Head of caudate nucleus (tissue), 42 donors: ENCODE measurements at places on chromosomes 1 and 21.

GRCh38 chr21:38965910-38966504 lies 160.3 kb downstream of the ETS2 start:
- no peak for DNase-seq

DNA sequence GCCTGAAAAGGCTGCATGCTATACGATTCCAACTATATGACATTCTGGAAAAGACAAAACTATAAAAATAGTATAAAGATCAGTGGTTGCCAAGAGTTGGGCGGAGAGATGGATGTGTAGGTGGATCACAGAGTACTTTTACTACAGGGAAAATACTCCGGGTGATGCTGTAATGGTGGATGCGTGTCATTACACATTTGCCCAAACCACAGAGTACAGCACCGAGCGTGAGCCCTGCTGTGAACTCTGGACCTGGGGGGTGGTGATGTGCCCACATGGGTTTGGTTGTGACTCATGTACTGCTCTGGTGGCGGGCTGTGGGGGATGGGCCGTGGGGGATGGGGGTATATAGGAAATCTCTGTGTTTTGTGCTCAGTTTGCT lies 162.7 kb upstream of the COL6A1 start:
- no peak for DNase-seq

DNA sequence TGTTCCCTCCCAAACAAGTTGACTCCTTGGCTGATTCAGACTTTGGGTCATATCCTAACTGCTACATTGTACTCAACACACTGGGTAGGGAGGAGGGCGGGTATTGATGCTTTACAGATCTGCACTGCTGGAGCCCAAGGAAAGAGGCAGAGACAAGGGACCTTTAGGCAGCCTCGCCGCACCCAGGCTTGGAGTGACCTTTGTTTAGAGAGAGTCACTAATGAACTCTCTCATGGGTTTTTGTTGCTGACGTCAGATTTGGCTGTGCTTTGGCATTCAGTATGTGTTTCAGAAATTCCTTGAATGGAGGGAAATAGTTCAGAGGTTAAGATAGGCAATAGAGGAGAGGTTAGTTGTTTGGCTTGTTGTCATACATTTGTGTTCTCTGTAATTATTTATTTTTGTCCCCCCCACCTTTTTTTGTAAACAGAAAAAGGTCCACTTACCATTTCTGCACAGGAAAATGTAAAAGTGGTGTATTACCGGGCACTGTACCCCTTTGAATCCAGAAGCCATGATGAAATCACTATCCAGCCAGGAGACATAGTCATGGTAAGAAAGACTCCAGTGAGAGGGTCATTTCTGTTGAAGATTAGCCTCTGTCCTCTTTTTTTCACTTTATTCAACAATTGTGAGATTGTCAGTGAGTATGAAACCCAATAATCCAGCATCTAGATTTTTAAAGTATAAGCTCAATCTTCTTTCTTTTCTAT lies 116.1 kb downstream of the ATP5PO start:
- DNase-seq = no peak

DNA sequence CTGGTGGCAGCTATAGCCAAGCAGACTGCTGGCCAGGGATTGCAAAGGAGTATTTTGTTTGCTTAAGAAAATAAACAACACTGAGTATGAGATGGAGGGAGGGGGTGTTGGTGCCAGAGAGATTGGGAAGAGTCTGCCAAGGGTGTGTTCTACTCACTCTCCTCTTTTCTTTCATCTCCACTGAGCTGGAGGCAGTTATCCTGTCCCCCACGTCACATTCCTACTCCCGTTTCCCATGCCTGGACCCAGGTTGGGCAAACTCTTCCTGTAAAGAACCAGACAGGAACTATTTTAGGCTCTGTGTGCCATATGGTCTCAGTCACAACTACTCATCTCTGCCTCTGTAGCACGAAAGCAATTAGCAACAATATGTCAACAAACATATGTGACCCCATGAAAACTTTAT lies 1.4 kb upstream of the IL24 start:
- DNase-seq = no peak

- DNase-seq = no peak
Measured at GRCh38 chr1:228214921-228215662, 7.2 kb downstream of the OBSCN start.

DNA sequence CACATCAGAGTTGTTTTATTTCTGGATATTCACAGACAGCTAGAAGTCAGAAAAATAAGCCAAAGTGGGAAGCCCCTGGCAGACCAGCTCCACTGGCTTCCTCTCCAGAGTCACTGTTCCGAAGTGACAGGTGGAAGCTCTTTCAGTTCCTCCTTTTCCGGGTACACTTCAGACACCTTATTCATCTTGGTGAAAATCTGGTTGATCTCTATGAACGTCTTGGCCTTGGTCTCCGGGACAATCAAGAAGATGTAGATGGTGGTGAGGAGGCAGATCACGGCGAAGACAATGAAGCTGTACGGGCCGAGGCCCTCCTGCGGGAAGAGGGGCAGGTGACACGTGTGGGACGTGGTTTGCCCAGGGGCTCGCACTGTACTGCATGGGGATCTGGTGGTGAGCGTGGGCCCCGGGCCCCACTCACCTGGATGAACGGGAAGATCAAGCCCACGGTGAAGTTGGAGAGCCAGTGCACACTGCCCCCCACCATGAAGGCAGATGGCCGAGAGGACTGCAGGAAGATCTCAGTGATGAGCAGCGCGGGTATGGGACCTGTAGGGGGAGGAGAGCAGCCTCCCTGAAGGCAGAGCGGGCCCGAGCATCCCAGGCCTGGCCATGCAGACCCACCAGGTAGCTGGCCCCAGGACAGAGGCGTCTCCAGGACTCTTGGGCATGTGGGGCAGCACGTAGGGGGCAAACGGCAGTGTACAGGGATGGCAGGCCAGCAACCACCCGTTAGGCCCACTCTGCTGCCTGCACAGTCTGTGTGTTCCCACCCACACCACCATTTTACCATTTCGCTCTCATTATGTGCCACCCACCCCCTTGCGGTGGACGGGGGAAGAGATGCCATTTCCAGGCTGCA lies 11.5 kb upstream of the SLC2A7 start:
- DNase-seq = no peak

DNA sequence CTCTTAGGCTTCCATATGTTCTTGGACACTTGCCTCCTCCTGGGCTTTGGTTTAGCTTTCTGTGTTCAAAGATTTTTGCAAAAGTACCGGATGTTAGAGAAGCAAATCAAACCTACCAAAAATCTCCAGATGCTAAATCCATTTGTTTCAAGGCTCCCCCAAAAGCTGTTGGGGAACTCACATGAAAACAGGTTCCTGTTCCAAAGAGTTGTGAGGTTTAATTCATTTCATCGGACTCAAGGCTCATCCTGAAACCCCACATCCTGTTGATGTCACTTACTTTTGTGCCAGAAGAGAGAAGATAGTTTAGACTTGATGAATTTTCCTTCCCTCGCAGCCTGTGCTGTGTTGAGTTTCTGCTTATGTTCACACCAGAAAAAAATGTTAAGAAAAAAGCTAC lies 41.7 kb upstream of the RXRG start:
- no peak for DNase-seq

- DNase-seq = no peak
Measured at GRCh38 chr1:116472431-116472961, 98.3 kb downstream of the CD58 start.

DNA sequence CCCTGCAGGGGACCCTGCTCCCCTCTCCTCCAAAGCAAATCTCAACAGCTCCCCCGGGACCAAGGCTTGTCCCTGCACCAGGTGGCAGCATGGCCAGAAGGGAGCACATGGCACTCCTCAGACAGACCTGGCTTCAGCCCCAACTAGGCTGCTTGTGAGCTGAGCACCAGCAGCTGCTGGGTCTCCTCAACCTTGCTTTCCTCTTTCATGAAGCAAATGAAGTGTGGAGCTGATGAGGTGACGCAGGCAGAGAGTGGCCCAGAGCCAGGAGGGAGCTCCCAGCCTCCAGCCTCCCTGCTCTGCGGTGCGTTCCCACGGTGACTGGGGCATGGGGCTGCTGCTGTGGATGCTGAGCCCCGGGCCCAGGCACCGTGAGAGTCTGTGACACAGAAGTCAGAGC lies 34.0 kb downstream of the MEGF6 start:
- peak; percentile 13 for DNase-seq

- no peak for DNase-seq
Measured at GRCh38 chr1:60891765-60892164, 190.6 kb upstream of the NFIA start.

- DNase-seq = no peak
Measured at GRCh38 chr1:108704496-108704895, 8.2 kb upstream of the FNDC7 start.

DNA sequence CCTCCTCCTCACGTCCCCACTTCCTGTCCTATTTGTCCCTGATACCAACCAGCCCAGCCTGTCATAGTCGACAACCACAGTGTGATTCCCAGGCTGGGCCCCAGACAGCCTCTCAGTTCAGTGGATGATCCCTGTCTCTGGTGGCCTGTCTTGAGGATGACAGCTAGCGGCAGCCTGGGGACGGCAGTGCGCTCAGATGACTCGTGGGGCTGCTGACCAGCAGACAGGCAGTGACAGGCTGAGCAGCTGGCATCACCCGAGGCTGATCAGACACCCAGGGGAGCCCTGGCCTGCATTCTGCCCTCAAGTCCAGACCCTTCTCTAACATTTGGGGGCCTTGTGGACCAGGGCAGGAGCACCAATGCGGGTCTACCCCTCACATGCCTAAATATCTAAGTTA lies 21.0 kb downstream of the NKAIN1 start:
- peak; percentile 77 for DNase-seq

- DNase-seq = no peak
Measured at GRCh38 chr1:26694638-26695355, 1.0 kb upstream of the ARID1A start.

DNA sequence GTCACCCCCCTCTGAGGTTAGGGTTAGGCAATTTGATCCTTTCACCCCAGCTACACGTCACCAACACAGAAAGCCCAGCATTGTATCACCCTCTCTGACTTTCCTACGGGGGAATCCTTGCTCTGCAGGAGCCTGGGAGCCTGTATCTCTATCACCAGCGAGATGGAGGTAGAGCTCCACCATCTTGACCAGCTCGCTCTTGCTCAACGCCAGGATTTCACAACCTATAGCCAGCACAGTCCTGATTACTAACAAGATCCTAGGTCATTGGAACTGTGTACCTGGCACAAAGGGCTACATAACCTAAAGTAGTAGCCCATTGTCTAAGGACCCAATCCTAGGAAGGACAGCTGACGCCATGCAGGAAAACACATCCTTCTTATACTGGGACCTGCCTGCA lies 66.1 kb downstream of the DMRTA2 start:
- DNase-seq = no peak

- DNase-seq = no peak
Measured at GRCh38 chr1:51000651-51001050, 30.6 kb downstream of the CDKN2C start.

GRCh38 chr1:197307551-197307950 lies 39.5 kb downstream of the CRB1 start:
- no peak for DNase-seq

DNA sequence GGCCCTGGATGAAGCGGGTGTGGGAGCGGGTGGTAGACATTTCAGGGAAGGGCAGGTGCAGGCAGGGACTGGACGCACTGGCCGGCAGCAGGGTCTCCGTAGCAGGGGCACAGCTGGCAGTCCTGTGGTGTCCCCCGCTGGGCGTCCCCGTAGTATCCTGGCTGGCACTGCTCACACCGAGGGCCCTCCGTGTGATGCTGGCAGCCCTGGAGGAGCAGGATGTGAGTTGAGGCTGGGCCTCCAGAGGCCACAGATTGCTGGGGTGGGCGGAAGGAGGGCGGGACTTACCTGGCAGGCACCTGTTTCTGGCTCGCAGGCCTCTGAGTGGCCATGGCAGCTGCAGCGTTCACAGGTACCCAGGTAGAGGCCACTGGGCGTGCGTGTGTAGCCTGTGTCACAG lies 62.3 kb downstream of the LDLRAD2 start:
- no peak for DNase-seq

DNA sequence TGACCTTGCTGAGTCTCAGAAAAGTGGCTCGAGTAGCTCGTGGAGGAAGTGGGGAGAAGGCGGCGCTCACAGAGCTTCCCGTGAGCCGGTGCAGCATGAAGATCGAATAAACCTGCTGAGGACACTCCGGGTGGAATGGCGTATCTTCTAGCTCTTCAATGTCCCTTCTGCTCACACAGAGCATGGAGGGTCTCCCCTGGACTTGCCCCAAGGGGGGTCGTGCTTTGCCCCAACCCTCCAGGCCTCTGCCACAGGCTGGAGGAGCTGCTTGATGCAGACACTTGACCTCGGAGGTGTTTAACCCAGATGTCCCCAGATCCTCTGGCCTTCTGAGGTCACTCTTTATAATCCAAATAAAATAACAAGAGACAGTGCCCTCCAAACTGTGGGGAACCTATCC lies 2.2 kb upstream of the KRTAP10-12 start:
- no peak for DNase-seq

- no peak for DNase-seq
Measured at GRCh38 chr1:24691051-24691450, 47.9 kb downstream of the SRRM1 start.

GRCh38 chr1:205698921-205699320 lies 18.6 kb upstream of the SLC45A3 start:
- no peak for DNase-seq

- DNase-seq = peak; percentile 19
Measured at GRCh38 chr1:222167111-222167510, 380.8 kb downstream of the HHIPL2 start.

GRCh38 chr1:227378181-227378580 lies 59.9 kb upstream of the CDC42BPA start:
- DNase-seq = no peak

- no peak for DNase-seq
Measured at GRCh38 chr21:42302794-42303193, 12.4 kb downstream of the TFF3 start.

DNA sequence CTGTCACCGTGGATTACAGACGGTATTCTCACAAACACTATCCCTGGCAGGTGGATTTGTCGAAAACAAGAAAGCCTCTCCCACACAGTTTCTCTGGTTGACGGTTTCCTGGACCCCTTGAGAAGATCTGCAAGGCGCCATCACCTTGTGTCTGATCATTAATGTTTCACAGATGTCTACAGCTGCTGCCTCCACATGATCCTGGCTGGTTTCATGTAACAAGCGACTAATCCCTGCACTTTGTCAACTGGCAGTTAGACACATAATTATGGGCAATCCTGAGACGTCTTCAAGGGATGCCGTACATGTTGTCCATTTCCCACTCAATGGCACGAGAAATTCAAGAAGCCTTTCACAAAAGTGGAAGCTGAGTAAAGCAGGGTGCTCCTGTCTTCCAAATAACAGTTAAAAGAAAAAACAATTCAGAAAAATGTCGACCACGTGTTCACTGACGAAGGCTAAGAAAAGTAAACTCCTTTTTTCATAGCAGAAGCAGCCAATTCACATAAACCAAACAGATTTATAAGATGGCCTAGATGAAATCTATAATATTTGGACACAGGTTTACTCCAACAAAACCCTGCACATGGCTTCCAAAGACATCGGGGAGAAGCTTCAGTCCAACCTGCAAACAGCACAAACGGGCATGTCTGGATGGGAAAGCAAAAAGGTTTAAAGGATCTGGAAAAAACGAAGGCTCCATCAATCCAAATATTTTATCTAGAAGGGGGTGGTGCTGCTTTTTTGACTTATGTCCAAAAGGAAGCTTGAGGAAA lies 52.2 kb downstream of the CAPZB start:
- no peak for DNase-seq

DNA sequence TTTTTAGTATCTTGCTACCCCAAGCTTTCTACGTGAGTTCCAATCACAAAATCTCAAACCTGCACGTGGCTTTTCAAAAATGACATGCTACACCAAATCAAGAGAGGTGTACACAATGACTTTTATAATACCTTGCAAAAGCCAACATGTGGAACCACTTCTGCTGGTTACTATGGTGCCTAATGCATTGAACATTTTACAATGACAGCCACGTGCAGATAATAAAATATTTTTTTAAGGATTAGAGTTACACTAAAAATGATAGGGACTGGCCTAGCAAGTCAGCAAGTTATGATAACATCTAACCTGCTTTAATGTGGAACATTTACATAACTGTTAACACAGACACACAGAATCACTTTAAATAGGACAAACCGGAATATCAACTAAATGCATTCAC lies 30.2 kb downstream of the EYA3 start:
- no peak for DNase-seq
